ENCODE measurements at places on chromosomes 3 and 15.

- no peak for DNase-seq
Observed at GRCh38 chr15:68808091-68808490, 12.6 kb downstream of the ANP32A start.

DNA sequence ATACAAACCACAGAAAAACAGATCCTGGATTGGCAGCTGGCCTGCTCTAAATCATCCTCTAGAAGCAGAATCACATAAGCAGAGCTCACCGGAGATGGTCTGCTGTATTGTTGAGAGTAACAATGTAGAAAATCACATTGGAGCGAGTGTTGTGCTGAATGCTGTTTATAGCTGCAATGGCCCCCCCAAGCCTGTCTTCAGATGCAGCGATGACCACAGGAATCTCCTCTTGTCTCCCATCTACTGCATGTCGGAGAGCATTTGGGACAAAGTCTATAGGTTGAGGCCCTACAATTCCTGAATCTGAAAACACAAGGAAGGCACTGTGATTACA lies 8.0 kb downstream of the GLT8D1 start:
- DNase-seq: no peak

DNA sequence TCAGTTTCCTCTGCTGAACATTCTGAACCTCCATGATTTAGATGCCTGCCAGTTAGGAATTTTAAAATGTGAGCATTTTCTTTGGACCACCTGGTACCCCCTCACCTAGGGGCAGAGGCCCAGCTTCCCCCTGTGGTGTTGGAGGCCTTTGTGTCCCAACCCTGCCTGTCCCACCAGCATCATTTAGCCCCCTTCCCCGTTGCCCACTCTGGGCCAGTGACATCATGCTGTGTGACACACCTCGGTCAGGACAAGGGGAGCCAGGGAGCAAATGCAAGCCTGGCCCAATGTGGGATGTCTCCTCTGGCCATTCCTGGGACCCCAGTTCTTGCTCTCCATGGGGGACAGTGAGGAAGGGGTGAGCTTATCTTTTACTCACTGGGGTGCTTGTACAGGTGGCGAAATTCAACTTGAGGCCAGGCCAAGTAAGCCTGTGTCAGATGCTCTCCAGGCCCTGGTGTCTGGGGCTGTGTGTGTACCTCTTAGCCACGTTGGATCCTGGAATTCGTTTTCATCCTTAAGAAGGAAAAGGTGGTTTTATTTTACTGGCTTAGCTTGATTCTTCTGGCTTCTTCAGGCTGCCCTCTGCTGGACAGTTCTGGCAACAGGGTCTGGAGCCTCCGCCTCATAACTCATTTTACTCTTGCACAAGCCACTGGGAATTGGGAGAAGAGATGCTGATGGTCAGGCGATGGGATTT lies 49.7 kb upstream of the MYZAP start:
- DNase-seq: no peak

DNA sequence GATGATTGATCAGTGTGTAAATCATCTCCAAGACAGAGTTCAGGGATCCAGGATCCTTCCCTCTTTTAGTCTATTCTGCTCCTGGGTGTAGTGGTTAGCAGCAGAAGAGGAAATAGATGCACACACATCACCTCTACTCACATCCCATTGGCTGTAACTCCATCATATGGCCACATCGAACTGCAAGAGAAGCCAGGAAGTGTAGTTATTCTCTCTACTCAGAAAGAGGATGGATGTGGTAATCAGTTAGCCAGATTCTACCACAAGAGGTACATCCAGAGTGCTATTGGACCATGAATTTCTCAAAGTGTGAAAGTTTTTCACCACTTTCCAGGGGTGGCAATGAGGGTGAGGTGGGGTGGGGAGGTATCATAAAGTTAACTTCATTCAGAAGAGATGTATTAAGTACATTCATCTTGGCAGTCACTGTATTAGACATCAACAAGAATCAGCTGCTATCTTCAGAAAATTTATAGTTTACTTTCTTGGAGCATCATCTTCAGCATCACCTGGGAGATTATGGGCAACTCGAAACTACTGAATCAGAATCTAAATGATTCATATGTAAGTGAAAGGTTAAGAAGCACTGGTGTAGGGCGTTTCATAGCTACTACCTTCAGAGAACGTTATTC lies 60.6 kb upstream of the GAP43 start:
- DNase-seq: no peak

- no peak for DNase-seq
Observed at GRCh38 chr3:16399473-16399872, 114.0 kb downstream of the RFTN1 start.

GRCh38 chr15:89396723-89397652 lies 62.4 kb upstream of the POLG start:
- DNase-seq: no peak

DNA sequence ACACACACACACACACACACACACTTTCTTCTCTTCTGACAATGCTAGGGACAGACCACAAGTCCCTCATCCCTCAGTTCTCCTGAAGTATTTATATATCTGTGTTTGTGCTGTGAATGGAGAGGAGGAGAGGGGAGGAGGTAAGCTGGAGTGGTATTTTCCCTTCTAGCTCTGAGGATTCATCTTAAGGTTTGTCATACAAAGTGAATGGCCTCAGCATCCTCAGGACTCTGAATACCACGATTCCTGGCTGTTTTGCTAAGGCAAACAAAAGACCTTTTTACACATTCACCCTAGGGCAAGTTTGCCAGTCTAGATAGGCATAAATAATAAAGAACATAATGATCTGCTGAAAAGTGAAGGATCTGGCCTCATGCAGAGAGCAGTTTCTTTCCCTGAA lies 65.7 kb upstream of the CHMP2B start:
- DNase-seq: no peak

DNA sequence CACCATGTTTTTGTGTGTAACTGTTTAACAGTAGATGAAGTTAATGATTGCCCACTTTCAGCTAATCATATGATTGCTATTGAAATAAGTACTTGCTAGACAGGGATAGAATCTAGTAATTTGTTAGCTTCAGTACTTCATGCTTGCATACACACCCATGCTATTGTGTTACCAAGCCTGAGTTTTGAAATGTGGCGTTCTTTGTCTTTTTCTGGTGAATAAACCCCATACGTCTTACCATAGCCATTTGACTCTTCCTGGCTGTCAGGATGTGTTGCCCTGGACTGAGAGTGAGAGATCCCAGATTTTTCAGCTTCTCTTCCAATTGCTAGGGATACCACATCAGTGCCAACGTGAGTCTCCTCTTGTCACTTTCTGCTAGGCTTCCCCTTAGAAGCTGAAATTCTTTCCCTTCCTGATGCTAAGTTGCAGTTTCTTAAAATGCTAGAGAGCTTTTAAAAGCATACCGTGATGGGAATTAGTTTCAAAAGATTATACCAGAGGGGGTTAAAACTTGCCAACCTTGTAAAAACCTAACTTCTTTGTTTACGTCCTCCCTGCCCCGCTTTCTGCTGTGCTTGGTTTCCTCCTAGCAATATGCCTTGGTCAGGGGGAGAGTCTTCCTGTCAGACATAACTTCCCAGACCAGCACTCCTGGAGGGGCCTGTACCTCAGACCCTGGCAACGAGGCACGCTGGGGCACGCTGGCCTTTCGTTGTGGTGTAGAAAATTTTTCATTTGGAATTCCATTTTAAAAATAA lies 62.9 kb upstream of the ULK4 start:
- no peak for DNase-seq

GRCh38 chr3:61664105-61664482 lies 102.7 kb downstream of the PTPRG start:
- DNase-seq: no peak

DNA sequence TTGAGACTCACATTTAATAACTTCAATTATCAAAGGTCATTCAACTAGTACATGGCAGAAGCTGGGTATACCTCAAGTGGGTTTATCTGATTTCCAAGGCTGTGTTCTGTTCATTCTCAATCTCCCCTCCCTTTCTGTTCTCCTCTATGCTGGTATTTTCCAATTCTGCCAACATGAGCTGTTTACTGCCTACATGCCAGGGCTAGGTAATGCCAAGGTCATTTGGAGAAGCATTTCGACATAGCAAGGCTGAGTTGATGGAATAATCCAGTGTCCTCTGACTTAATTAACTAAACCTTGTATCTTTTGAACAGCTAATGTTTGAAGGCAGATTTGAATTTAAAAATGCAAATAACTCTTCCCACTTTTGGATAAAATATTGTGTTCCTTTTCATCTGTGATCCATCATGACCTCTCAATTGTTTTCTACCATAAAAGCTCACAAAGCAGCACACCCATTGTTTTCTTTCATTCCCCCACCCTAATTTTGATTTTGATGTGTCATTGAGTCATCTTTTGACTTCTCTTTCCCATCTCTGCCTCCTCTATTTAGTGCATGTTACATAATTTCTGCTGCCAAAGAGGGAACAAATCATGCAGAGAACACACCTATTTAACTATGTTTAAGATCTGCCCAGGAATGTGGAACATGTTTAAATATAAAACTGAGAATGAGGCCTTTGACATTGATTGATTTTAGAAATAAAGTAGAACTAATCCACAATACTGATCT lies 308.8 kb upstream of the NR2E3 start:
- no peak for DNase-seq

DNA sequence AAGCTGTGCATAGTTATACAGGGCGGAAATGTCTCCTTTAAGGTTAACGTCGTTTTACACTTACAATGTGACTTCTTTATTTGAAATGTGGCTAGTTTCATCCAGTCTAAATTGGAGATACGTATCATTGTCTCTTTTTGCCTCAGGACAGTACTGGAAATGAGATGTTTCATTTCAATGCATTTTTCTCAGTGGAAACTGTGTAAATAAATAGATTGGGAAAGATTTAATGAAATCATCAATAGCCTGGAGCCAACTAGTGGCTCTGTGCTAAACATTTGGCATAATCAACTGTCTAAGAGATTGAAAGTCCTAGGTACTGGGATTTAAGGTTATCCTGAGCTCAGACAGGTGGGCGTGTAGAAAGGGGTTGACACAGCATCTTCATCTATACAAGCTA lies 691.5 kb upstream of the CCDC54 start:
- no peak for DNase-seq

- DNase-seq: no peak
Observed at GRCh38 chr3:126985132-126985985, 2.4 kb downstream of the PLXNA1 start.
